ENCODE measurements at places on chromosomes 11 and 22. TPM values are rescaled to one million over a fixed set of nuclear protein-coding genes. Genes with fewer than 3 reads are reported as not detected.

DNA sequence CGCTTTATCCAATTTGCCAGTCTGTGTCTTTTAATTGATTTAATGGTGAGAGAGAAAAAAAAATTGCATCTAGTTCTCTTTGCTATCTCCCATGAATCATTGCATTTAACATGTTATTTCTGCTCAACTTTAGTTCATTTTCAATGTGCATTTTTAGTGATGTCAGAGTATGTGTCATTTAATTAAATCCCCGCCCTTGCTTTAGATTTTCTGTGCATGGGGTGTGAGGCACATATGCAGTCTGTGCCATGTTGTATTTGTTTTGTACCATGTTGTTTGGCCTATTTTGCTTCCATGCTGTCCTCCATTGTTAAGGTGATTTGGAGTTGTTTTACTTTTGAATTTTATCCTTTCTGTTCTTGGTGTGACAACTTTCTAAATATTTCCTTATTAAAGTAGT, 8.3 kb upstream of the NCR3LG1 start:
- no peak for DNase-seq

DNA sequence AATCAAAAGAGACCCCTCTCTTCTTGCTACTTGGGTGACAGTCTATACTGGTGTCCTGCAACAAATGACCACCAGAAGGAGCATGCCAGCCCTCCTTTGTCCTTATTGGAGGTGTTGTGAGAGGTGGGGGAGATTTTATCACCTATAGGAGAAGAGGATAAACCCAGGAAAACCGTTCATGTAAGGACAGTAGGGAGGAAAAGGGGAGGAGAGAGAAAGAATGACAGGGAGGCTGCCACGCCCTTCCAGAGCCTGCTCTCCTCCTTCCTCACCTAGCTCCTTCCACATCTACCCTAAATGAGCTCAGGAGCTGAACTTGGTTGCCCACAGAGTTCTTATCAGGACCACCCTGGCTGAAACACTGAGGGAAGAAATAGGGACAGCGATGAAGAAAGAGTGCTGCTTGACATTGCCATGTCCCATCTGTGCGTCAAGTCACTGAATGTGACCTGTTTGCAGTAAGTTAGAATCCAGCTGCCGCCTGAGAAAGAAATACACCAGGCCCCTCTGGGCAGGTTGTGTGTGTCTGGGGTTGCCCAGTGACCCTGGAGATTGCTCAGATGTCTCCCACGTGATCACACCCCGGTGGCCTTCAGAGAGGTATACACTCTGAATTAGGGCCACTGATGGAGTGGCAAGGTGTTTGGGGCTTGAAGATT, 40.4 kb upstream of the ETS1 start:
- DNase-seq, result no peak

Gene PHF5A
- total RNA-seq, result 37.3 TPM

- no peak for DNase-seq
Measured at GRCh38 chr11:76448506-76448905, 3.7 kb downstream of the EMSY start.

DNA sequence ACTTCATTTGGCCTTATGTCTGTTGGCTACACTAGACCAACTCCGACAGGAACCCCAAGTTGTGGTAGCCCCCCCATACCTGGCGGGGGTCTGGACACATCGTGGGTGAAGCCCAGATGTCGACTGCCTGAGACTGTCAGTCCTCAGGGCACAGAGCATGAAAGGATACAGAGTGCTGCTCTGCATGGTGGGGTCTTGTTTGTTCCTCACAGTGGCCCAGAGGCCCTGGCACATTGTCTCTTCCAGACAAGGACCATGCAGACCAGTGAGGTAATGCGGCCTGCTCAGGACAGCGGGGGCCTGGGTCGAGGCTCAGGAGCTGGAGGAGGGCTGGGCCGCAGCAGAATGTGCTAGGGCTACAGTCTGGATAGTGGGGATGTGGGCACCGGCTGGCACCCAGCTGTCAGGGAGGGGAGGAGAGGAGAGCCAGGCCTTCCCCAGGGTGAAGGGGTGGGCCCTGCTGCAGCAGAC, 14.6 kb downstream of the CAPN5 start:
- DNase-seq, result no peak

Gene VSTM5
- 0.74 TPM for total RNA-seq

- DNase-seq, result no peak
Measured at GRCh38 chr11:60934124-60934789, 10.0 kb downstream of the TMEM132A start.

Gene TBX1
- total RNA-seq, result 1.2 TPM

DNA sequence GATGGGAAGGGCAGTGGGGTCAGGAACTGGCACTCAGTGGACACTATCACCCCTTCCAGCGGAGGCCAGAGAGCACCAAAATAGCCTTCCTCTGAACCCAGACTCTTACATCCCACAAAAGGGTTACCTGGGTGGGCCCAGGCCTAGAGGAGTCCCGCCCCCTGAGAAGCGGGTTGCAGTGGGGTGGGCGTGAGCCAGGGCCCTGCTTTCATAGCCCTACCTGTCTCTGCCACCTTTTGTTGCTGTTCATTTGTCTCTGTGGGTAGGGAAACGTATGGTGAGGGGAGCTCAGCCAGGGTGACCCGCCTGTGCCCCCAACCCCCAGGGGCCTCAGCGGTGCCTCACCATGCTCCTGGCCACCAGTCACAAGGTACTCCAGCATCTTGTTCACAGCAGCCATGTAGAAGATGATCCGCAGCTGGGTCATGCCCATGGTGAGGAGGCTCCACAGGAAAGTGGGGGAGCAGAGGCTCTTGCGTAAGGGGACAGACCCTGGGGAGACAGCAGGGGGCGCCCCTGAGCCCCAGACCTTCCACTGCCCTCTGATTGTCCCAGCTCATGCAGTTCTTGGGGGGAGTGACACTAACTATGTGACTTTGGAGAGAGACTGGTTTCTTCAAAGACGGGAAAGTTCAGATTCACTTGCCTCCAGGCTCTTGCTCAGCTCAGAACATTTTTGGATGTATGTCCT, 24.0 kb downstream of the SLC43A1 start:
- no peak for DNase-seq

DNA sequence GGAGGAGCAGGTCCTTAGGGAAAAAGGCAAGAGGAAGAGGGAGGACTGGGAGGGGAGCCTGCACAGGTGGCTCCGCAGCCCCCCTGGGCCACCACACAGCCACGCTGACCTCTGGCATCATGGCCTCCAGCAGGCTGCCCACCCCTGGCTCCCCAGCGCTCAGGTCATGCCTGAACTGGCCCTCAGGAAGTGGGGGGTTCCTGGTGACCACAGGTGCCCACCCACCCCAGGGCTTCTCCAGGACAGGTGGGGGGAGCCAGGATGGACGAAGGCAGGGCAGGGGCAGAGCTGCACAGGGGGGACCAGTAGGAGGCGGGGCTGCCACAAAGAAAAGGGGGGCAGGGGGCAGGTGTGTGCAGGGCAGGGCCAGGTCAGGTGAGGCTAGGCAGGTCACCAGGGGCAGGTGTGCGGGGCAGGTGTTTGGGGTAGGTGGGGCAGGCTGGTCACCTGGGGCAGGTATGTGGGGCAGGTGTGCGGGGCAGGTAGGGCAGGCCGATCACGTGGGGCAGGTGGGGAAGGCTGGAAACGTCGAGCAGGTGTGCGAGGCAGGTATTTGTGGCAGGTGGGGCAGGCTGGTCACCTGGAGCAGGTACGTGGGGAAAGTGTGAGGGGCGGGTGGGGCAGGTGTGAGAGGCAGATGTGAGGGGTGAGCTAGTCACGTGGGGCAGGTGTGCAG, 997 bp downstream of the DEAF1 start:
- DNase-seq, result no peak

DNA sequence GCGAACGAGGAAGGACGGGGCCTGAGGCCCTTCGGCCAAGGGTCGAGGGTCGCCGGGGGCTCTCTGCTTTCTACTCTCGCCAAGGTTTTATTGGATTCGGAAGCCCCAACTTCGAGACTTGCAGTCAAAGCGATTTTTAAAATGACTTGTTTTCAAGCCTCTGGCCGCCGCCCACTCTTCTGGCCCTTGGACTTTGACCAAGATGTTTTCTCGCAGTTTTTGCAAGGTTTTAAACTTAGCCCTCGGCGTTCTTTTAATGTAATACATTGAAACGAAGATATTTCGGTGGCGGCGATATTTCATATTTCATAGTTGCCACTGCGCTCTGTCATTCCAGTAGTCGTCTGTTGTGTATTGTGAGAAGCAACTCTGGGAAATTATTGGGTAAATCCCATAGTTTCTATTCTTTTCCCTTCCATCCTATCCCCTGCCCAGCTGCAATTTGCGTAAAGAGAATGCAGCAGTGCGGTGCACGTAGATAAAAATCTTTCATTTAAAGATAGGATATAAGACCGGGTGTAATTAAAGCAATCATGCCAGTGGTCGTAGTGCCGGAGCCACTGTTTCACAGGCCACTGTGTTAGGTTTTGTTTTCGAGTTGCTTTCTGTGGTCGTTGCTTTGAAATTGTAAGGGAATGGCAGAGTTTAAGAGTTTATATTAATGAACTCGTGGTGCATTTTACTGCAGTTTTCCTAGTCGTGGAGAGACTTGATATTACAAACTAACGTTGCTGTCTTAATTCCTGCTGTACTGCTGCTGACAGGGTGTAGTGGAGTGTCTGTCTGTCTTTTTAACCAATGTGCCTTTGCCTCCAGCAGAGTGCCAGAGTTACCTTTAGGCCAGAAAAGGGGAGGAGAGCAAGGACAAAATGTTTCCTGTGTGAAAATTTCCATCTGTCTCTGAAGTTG, 702 bp downstream of the BIRC2 start:
- no peak for DNase-seq

Gene SLC25A18
- total RNA-seq, result not detected

Gene LMO2
- 24.1 TPM for total RNA-seq

- no peak for DNase-seq
Measured at GRCh38 chr11:119166368-119167076, 2.0 kb upstream of the NLRX1 start.

Gene OR51B2
- total RNA-seq, result 1.7 TPM

DNA sequence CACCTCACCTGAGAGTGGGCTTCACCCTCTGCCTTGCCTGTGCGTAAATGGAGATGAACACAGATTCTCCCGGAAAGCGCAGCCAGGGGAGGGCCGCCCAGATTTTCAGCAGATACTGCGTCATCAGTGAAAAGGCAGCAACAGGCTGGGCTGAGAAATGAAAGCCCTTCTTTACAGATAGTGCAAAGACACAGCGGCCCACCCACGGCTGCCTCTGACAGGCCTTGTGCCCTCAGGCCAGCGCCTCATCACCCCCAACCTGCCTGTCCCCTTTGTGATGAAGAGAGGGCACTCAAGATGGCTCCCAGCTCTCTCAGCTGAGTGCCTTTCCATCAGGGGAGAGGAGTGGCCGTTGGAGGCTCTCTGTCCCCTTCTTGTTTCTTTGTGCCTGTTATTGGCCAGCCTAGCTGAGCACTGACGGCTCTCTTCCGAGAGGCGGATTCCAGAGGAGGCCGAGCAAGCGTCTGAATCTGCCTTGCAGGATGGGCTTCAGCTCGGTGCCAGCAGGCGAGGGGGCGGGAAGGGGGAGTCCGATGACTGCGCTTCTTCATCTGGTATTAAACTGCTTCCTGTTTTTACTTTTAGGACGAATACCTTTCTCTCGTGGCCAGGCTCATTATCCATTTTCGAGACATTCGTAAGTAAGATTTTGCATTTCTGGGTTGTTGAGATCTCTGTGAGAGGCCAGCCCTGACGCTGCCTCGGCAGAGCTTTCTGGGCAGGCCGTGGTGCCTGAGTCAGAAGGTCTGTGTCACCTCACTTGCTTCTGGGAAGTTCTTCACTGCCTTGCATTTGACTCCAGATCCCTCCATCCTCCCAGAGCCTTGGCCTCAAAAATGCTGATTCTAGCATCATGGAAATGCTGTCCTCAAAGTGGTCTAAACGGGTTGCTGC, 43.7 kb downstream of the MED15 start:
- DNase-seq, result no peak

DNA sequence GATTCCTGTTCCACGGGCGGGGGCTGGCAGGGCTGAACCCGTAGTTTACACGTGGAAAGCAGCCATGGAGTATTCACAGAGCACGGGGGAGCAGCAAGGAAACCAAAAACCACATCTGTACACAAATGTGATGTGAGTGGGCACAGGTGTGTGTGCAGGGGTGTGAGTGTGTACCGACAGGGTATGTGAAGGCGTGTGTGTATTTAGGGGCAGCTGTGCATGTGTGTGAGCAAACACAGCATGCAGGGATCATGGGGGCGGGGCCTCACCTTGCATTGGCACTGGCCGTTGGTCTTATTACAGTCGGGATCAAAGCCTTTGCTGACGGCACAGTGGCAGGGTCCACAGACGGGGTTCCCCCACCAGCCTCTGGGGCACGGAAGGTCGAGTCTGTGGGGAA, 58.4 kb downstream of the TRMU start:
- DNase-seq, result no peak

Gene NOX4
- 5.4 TPM for total RNA-seq

DNA sequence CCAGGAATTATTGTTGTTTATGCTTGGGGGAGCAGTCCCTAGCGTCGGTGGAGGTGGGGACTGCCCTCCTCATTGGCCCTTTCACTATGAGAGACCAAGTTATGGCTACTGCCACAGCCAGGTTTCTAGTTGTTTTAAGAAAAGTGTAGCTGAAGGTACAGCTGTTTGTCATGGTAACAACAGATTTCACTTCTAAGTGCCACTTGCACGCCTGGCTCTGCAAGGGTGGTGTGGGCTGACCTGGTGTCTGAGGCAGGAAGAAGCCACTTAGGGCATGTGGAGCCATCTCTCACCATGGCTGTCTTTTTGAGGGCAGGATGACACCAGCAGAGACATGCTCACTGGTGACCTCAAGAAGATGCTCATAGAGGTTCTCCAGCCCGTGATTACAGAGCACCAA, 46.3 kb upstream of the MPEG1 start:
- DNase-seq, result no peak

Gene LGALS1
- 1,499 TPM for total RNA-seq

- DNase-seq, result no peak
Measured at GRCh38 chr11:1195682-1196515, 27.0 kb upstream of the MUC5B start.

- no peak for DNase-seq
Measured at GRCh38 chr22:44724859-44725258, 22.9 kb downstream of the PRR5 start.
